ENCODE measurements at places on chromosomes 1 and 21.
A peak's percentile ranks its signal among the peaks of the same experiment; 100 is the strongest.

DNA sequence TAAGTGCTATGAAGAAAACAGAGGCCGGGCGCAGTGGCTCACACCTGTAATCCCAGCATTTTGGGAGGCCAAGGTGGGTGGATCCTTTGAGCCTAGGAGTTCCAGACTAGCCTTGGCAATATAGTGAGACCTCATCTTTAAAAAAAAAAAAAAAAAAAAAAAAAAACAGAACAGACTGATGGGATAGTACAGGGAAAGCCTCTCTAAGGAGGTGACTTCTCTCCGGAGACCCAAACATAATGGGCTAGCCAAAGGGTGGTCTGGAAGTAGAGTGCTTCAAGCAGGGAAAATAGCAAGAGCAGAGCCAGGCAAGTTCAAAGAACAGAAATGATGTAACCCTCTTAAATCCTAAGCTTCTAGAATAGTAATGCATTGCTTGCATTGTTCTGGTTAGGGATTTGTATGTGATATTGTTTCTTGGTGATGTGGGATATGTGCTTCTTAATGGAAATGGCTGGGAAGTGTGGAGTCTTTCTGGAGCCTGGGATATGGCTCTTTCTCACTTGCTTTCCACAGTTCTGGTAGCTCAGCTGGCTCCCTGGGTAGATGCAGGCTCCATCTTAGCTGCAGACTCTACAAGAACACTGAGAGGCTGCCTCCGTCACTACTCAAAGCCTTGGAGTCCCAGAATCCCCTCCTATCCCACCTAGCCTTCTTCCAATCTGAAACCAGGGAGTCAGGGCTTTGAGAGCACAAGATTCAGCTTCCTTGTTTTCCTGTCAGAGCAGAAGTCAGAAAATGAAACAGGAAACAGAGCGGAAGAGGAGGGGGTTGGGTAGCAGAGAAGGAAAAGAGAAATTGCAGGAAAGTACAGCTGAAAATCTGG lies 1.9 kb upstream of the PIGV start:
- DNase-seq, result peak; percentile 56

DNA sequence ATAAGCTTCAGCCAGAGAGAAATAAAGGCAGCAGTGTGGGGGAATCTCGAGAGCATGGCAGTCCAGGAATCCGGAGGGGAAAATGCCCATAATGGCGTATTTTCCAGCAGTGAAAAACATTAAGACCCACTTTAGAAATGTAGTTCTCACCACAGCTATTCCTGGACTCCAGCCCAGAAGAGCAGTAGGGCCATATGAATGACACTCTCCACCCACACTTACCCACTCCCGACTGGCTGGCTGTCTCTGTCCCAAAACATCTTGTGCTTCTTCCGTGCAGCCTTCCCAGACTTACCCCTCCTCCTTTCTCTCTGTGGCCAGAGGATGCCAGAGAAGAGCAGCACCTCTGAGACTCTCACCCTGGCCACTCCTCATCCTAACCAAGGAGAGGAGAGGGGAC lies 56.4 kb downstream of the TRABD2B start:
- no peak for DNase-seq

DNA sequence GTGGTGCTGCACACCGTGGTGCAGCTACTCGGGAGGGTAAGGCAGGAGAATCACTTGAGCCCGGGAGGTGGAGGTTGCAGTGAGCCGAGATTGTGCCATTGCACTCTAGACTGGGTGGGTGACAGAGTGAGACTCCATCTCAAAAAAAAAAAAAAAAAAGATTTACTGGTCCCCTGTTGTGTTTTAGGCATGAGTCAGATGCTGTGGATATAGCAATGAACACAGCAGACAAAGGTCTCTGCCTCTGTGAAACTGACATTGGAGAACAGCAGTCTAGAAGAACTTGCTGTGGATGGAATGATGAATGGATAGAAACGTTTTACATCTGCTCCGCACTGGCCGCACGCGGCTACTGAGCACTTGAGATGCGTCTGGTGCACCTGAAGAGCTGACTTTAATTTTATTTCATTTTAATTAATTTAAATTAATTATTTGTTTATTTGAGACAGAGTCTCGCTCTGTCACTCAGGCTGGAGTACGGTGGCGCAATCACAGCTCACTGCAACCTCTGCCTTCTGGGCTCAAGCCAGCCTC lies 24.5 kb upstream of the EPHA2 start:
- DNase-seq, result no peak

DNA sequence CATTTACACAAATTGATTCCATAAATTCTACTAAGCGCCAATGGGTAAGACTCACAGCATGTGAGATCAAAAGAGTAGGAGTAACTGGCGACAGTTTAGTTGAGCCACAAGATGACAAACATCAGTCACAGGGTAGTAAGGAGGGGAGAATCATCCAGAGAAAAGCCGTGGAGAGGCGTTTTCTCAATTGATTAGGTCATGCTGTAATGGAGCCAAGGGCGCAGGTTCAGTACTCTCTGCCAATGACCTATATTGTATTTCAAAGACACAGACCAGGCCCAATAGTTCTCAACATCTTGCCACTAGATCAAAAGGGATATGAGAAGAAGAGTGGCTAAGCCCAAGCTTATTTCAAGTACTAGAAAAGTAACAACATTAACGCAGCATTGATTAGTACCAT lies 467.5 kb downstream of the SMYD3 start:
- DNase-seq, result no peak

DNA sequence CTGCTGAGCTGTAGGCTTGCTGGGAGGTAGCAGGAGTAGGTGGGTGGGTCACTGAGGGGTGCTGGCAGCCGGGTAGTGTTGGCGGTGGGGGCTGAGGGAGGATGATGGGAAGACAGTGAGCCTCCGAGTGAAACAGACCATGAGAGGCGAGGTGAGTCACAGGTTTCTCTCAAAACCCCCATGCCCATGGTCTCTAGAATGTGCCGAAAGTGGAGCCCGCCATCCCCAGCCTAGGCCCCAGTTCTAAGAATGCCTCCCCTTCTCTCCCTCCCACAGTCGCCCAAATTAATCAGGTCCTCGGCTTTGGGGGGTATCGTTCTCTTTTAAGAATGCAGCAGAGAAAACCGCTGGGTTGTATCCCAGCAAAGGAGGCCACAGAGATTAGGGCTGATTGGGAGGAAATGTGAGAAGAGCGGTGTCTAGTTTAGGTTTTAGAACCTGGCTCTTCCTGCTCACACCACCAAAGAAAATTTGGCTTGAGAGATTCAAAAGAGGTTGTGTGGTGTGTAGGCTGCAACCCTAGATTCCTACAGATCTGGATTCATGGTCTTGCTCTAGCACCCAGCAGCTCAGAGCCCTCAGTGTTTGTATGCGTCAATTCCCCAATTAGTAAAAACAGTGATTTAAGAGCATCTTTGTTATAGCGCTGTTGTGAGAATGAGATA lies 27.7 kb upstream of the IL19 start:
- DNase-seq, result no peak

- DNase-seq, result no peak
Observed at GRCh38 chr21:20729376-20729775, 268.8 kb upstream of the NCAM2 start.

DNA sequence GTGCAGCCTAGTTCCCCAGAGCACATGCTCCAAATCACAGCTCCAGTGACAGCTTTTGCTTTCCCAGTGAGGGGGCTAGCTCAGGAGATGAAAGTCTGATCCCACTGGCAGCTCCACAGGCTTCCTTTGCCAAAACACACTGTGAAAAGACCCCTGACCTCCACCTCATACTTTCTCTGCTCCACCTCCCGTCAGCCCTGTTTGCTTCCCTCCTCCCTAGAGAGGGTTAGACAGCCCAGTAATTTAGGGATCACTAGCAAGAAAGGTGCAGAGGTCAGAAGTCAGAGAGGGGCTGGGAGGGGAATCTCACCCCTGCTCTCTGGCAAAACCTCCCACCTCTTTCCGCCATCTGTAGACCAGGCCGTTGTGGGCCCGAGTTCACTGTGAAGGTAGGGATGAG lies 62.8 kb downstream of the PLXNA2 start:
- no peak for DNase-seq

DNA sequence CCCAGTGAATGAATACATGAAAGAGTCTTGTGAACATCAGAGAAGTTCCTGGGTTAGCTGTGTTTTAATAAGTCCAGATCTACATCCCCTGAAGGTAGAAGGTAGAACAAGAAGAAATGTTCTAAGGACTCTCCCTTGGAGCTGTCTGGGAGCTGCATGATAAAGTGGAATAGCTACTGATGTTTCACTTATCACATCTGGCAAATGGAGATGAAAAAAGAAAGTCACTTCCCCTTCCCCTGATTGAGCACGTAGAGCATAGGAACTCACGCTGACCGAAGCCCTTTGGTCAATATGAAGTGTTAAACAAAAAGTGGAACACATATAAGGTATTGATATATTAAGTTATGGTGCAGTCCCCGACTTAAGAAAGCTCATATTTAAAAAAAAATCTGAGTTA lies 53.2 kb upstream of the PARP1 start:
- no peak for DNase-seq

DNA sequence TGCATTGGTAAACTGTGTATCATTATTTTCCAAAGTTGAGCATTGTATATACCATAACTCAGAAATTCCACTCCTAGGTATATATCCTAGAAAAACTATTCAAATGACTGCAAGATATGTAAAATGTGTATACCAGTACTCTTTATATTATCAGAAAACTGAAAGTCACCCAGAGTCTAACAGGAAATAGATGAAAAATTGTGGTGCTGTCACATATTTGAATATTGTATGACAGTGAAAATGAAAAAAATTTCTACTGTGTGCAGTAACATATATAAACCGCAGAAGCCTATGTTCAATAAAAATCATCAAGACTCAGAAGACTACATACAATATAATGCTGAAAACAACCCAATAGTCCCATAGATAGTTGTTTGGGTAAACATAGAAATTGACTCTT lies 74.4 kb upstream of the LYPLAL1 start:
- DNase-seq, result no peak

DNA sequence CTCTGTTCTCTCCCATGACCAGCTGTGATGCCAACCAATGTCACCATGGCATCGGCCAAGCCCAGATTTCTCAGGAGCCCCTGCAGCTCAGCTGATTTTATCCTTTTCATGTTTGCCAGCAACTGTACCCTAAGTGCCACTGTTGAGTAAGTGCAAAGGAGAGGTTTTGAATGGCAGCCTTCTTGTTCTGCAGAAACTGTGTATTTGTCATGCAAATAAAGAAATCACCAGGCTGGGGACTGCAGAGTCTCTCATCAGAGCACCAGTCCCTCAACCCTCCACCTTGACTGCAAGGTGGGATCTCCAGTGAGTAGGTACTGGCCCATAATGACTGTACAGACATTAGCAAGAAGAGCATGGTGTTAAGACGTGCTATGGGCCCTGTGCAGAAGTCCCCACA lies 26.6 kb downstream of the C8B start:
- DNase-seq, result no peak

GRCh38 chr1:222392556-222392955 lies 155.3 kb downstream of the HHIPL2 start:
- no peak for DNase-seq

DNA sequence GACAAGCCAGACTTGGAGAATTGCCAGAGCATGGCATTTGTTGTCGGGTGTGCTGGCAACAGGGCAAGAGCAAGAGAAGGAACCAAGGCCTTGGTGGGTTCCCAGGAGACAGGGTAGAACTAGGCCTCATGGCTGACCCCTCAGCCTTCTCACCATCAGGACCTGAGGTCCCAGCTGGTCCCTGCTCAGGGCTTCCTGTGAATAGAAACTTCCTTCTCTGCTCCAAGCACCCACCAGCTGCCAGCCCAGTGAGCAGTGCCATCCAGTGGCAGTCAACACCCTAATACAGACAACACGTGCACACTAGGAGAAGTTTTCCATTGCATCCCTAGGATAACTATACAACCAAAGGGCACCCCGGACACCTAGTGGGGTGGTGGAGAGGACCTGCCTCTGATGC lies 22.8 kb downstream of the S100A6 start:
- no peak for DNase-seq
